Activated CD4-positive, alpha-beta T cell treated with anti-CD3 and anti-CD28 coated beads, Interleukin-2, amount 10 ng/mL, durations not matched to agents 24 days and 14 days (primary cell): ENCODE measurements at places on chromosomes 16 and 17. TPM values are rescaled to one million over a fixed set of nuclear protein-coding genes. Genes with fewer than 3 reads are reported as not detected.

Gene NOS2
- 0.05 TPM in 1 of 2 replicates, not detected in the other for total RNA-seq

Gene KCTD19
- 1.0 and 1.3 TPM in 2 replicates for total RNA-seq

- no peak for DNase-seq
These were observed 315.4 kb downstream of the MAP2K6 start for GRCh38 chr17:69729944-69730343.

DNA sequence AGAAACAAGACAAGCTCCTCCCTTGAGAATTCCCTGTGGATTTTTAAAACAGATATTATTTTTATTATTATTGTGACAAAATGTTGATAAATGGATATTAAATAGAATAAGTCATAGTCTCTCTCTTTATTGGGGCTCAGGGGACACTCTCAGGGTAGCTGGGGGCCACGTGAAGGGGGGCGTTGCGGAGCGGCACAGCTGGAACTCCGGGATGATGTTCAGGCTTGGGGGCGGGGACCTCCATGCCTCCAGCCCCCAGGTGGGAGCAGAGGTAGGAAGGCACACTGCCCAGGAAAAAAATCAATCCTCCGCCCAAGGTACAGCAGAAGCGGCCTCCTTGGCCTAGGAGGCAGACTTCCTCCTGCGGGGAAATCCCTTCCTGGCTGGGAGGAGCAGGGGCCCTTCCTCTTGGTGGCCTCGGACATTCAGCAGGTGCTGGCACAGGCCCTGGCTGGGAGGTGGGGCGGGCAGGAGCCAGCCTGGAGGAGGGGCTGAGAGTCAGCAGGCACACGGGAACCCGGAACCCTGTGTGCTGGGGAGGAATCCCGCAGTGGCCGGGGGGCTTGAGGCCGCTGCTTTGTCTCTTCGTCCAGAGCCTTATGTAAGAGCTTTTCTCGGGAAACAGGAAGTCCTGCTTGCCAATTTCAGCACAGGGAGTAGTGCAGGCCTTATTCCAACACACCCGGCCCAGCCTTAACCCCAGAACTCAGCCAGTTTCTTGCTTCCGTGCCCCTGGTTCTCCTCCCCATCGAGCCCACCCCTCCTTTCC lies 591 bp upstream of the TNFSF13 start:
- DNase-seq: peak; percentile 69

Gene COG7
- total RNA-seq: 21.6 and 25.6 TPM in 2 replicates

- DNase-seq: no peak
These were observed 6.3 kb downstream of the SRCIN1 start for GRCh38 chr17:38599398-38599856.

Gene ZNF385C
- total RNA-seq: 0.16 TPM in 1 of 2 replicates, not detected in the other

- DNase-seq: no peak
These were observed 15.2 kb downstream of the BCAR1 start for GRCh38 chr16:75236232-75236631.

DNA sequence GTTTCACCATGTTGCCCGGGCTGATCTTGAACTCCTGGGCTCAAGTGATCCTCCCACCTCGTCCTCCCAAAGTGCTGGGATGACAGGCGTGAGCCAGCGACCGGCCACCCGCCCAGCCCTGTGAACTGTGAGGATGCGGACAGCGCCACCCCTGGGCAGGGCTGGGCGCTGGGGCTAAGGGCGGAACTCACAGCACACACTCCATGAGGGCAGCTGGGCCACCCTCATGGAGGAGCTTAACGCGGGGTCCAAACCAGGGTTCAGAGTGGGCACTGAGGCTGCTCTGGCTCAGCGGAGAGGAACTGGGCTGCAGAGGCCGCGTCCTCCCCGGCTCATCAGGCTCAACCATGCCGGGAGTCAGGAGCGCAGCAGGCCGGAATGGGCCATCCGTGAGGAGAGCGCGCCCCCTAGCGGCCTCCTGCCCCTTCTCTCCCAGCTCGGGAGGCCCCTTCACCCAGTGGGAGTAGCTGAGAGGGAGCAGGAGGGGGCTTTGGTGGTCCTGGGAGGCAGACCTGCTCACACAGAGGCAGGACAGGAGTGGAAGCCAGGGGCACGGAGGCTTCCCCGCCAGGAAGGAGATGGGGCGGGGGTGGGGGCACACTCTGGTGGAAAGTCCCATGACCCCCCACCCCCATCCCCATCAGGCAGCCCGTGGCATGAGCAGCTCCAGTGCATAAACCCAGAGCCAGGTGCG lies 13.8 kb downstream of the CORO7 start:
- peak; percentile 91 for DNase-seq

GRCh38 chr17:42107597-42108576 lies 4.6 kb downstream of the DHX58 start:
- DNase-seq: peak; percentile 98

GRCh38 chr17:412211-413015 lies 59.8 kb upstream of the RPH3AL start:
- peak; percentile 91 for DNase-seq

Gene KLHL11
- total RNA-seq: 22.6 and 22.8 TPM in 2 replicates

- peak; percentile 92 for DNase-seq
These were observed 505 bp upstream of the COG1 start for GRCh38 chr17:73192206-73192893.

DNA sequence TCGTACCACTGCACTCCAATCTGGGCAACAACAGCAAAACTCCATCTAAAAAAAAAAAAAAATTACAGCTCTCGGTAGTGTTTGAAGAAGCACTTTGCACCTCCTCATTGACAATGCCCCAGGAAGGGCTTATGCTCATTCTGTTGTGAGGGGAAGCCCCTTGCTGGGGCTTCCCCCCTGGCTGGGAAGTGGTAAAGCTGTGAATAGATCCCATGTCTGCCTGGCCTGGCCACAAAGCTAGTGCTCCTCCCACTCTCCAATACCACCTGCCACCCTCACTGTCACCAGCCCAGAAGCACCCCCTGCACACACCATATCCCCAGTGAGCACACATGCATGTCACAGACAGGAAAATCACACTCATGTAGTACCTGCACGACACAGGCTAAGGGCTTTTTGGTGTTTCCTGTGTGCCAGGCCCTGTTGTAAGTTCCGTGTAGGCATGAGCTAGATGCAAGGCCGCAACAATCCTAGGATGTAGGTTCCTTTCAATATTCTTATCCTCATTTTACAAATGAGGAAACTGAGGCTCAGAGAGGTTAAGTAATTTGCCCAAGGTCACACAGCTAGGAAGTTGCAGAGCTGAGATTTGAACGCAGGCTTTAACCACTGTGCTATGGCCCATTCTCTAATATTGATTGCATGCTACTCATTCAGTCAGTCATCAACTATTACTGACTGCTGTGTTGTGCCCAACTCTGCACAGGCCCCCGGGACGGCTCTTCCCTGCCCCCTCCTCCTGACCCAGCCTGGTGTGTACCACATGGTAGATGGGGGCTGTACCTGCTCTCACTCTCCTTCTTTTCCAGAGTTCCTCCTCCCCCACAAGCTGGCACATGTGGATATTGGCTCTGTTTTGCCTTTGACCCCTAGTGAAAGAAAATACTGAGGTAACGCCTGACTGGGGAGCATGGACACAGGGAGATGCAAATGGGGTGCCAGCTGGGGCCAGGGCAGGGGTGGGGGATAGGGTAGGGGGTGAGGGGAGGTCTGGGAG lies 11.9 kb upstream of the COL1A1 start:
- DNase-seq: peak; percentile 74

DNA sequence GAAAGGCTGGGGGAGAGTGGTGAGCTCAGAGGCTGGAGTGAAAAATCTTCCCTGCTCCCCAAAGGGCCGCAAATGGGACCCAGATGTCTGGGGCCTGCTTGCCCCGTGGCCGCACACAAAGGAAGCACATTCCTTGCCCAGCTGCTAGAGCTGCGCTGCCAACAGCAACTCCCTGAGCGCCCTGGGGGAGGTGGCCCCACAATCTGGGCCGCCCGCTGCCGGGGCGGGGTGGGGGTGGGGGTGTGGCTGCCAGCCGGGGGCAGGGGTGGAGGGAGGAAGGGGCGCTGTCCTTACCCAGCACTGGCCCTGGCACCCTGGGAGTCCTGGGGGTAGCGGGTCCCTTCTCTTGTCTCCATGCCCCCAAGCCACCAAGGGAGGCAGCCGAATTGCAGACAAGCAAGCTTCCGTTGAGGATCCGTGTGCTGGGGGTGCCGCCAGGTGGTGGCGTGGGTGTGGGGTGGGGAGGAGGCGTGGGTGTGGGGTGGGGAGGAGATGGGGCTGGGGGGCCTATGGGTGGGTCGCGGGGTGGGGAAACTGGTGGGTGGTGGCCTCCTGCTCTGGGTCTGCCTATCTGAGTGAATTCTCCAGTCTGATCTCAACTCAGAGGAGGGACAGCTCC lies 48.4 kb upstream of the PABPN1L start:
- DNase-seq: no peak

Gene SRL
- not detected in 2 replicates for total RNA-seq

DNA sequence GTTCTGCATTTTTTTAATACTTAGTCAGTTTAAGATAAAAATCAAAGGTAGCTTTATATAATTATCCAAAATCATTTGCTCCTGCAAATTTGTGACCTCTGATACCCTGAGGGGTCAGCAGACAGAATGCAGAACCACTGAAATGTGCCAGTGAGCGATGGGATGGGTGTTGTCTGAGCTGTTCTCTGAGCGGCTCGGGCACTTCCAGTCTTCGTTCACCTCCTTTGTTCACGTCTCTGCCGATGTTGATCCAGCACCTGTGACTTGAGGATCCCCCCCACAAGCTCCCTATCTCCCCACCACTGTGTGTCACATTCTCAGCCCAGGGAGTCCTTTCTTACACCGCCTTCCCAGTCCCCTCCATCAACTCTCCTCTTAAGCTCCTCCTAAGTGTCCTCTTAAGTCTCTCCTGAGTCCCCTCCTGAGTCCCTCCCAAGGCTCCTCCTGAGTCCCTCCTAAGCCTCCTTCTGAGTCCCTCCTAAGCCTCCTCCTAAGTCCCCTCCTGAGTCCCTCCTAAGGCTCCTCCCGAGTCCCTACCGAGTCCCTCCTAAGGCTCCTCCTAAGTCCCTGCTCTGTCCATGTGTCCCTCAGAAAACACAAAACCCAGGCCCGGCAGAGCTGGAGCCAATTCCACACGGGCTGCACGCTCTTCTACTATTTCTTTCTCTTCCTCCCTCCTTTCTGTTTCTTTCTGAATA lies 47.5 kb downstream of the RNF213 start:
- no peak for DNase-seq

DNA sequence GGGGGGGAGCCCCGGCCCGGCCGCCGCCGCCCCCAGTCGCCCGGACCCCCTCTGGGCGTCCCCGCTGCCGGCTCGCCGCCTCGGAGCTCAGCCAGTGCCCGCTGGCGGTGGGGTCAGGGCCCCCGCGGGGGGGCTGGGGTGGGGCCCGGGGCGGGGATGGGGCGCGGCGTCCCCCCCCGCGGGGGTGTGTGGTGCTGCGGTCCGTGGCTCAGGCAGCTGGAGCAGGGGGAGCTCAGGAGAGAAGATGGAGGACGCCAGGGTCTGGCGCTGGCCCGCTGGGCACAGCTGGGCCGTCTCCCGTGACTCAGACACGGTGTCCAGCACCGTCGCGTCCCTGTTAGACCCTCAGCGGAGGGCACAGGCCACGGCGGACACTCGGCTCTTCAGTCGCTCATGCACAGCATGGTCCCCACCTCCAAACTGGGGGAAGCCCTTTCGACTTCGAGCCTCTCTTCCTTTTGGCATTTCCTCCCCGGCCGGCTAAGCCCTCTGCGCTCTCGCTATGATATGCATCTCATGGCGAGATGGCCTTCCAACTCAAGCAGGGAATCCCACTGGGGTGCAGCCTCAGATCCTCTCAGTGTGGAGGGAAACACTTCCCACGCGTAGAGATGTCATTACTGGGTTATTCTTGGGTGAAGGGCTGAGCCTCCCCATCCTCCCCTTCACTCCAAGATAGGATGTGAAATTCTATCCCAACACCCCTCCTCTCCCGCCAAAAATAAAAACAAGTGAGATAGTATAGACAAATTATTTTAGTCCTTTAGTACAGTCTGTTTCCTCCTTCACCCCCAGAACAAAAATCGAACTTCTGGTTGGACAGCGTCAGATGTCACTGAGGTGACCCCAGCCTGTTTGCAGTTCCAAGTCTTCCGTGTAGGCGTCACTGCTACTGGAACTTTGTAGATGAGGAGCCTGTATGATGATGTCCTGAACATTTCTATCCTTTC lies 522 bp upstream of the VEZF1 start:
- DNase-seq: peak; percentile 91

- DNase-seq: no peak
These were observed 21.3 kb downstream of the HS3ST3B1 start for GRCh38 chr17:14321980-14322776.

DNA sequence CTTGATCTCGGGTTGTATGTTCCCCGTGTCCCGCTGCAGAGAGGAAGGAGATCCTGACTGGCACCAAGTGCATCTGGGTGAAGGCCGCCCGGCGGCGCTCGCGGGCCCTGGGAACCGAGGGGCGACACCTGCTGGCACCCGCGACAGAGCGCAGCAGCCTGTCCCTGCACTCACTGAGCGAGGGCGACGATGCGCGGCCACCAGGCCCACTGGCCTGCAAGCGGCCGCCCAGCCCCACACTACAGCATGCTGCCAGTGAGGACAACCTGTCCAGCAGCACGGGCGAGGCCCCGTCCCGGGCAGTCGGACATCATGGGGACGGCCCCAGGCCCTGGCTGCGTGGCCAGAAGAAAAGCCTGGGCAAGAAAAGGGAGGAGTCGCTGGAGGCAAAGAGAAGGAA lies 7.5 kb downstream of the BTBD17 start:
- peak; percentile 89 for DNase-seq

DNA sequence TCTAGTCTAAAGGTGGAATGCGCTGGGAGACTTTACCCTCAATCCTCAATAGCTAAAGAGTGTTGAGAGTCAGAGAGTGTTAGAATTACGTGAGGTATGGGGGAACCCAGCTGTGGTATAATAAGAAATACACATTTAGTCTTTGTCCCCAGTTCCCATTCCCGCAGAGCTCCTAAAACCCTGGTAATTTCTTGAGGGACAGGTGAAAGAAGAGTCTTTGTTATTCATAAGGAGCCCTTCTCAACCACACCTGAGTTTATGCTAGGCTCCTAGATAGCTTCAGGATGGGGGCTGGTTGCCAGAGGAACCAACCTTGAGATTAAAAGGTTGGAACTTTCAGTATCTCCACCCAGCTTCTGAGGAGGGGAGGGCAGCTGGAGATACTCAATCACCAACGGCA lies 5.8 kb downstream of the ZNF18 start:
- no peak for DNase-seq

Gene PMFBP1
- total RNA-seq: 0.21 TPM in 1 of 2 replicates, not detected in the other

DNA sequence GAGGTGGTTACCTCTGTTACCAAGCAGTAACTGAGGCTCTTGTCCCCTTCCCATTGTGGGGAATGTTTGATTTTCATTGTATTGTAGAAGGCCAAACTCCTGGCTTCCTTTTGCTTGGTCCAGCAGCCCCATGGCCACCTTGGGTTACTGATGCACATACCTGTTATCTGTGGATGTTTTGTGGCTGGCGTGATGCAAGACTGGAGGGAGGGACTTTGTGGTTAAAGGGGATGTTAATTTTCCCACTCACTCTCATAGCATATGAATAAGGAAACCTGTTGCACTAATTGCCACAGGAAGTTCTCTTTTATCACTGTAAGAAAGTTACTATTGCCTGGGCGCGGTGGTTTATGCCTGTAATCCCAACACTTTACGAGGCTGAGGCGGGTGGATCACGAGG lies 168.6 kb upstream of the HS3ST4 start:
- no peak for DNase-seq

DNA sequence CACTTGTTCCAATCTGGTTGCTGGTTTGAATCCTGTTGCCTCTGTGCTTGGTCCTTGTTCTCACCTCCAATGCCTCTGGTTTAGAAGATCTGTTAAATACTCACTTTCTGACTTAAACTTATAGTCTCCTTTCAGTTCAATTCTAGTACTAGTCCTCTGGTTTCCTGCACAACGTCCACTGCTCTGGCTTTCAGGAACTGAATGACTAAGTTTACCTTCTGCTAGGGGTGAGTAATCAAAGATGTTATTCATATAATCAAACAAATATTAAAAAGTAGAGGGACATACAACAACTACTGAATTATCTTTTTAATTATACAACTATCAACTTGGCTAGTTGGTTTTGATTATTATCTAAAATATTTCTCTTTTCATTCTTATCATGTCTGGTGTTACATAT lies 496.4 kb upstream of the TOM1L1 start:
- DNase-seq: no peak

Gene MARF1
- total RNA-seq: 55.6 and 56.2 TPM in 2 replicates
